Left renal pelvis (tissue), 4 donors: ENCODE measurements at places on chromosomes 11 and 22. TPM values are rescaled to one million over a fixed set of nuclear protein-coding genes. Genes with fewer than 3 reads are reported as not detected.

TRIM51 gene
- polyA plus RNA-seq: not detected

LRRC32 gene
- 52.7 TPM for polyA plus RNA-seq

SAA2 gene
- polyA plus RNA-seq: not detected

DENND5A gene
- 110 TPM for polyA plus RNA-seq

GAL3ST3 gene
- polyA plus RNA-seq: 4.9 TPM

PARVG gene
- 1.8 TPM for polyA plus RNA-seq

- no peak for DNase-seq
Measured at GRCh38 chr11:73121692-73122091, 20.4 kb downstream of the FCHSD2 start.

DNA sequence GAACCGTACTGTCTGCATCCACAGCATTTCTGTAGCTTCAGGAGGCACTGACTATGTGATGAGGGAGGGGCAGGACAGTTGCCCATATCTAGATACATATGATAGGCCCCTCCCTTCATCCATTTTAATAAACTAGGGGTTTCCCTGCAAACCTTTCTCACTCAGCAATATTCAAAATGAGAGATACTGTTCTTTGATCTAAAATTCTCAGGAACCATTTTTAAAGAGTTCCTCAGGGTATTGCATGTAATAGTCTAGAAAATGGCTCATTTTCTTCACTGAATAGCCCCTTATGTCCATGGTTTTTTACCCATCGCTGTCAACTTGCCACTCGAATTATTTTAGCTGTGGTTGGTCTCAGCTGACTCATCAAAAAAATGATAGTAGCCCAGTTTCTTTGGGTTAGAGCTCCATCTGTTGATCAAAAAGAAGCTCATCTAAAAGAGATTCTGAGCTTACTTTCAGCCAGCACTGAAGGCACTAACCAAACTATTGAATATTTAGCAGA is 37.0 kb upstream of the DNAJB7 start:
- DNase-seq: peak; percentile 29

DNA sequence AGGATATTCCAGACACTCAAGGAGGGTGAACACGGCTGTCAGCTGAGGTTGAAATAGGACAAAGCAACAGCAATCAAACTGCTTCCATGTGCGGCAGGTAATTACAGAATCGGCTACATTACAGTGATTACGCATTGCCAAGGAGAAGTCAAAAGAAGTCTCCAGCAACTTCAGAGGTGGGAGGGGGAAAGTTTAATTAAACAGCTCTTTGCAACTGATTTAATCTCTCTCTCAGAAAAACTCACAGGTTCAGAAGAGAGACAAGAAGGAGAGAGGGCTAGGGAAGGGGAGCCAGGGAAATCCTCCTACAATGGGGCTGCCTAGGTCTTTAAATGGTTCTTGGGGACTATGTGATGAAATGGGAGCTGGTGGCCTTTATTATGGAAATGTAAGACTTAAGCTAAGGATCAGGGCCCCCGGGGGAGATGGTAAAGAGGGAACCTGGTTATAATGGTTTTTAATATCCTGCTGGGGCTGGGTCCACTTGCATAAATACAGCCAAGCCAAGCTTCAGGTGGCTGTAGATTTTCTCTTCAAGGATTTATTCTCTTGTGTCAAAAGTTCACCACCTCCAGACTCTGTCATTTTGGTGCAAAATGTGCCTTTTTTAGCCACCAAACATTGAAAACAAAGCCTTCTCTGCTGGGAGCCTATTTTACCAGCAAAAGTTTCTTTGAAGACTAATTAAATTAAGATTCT is 354.7 kb upstream of the NARS2 start:
- no peak for DNase-seq

DNA sequence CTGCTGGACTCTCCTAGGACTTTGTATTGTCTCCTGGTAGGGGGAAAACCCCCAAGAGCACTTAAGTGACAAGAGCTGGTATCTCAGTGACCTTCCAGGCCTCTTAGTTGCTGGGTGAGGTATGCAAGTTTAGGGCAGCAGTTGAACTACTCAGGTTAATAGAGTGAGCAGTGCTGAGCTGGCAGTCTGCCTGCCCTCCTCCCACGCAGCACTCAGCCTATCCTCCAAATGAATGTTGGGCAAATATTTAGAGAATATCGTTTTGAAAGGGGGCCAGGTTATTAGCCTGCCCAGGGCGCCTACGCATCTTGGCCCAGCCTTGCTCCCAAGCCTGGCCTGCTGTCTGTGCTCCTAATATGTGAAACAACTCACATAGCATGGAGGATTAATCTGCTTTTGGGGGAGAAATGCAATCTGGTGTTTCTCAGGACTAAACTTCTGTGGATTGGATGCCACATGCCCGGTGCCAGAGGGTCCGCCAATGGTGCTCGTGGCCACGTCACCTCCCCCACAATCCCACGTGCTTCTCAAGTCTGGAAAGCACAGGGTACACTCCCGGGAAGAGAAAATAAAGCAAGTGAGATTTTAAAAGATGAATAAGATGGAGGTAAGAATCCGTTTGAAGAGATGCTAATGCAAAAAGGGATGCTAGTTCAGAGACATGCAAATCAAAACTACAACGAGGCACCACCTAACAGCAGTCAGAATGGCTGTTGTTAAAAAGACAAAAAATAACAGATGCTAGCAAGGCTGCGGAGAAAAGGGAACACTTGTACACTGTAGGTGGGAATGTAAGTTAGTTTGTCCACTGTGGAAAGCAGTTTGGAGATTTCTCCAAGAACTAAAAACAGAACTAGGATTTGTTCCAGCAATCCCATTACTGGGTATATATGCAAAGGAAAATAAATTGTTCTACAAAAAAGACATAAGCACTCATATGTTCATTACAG is 67.7 kb downstream of the SPON1 start:
- no peak for DNase-seq

- no peak for DNase-seq
Measured at GRCh38 chr22:50361222-50361621, 18.1 kb downstream of the PPP6R2 start.

DNA sequence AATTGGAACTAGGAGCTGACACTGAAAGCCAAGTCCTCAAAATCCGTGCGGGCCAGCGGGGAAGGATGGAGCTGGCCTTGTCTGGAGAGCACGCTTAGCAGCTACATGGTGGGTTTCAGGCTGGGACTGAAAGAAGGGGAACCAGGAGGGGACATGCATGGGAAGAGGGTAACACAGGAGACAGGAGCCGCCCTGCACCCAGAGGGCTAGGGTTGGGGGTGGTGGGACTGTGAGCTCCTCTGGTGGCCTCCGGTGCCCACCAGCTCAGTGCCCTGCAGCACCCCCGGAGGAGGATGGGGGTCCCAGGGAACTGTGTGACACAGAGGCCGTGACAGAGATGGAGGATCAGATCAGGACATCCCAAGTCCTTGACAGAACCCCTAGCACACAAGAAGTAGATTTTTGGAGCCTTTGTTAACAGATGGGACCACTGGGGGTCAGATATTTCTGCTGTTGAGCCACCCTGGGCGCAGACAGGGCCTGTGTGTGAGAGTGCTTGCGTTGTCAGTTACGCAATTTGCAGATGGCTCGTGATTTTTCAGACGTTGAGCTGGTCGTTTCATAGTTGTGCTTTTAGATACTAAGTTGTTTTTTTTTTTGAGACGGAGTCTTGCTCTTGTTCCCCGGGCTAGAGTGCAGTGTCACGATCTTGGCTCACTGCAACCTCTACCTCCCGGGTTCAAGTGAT is 21.3 kb upstream of the GRAMD4 start:
- DNase-seq: no peak

DNA sequence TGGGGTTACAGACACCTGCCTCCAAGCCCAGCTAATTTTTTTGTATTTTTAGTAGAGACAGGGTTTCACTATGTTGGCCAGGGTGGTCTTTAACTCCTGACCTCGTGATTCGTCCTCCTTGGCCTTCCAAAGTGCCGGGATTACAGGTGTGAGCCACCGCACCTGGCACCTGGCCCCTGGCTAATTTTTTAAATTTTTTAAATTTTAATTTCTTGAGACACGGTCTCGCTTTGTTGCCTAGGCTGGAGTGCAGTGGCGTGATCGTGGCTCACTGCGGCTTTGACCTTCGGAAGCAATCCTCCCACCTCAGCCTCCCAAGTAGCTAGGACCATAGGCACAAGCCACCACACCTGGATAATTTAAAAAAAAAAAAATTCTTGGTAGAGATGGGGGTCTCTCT is 14.6 kb downstream of the PPP6R2 start:
- DNase-seq: no peak

- DNase-seq: no peak
Measured at GRCh38 chr11:132312701-132313111, 942.3 kb downstream of the NTM start.

DNA sequence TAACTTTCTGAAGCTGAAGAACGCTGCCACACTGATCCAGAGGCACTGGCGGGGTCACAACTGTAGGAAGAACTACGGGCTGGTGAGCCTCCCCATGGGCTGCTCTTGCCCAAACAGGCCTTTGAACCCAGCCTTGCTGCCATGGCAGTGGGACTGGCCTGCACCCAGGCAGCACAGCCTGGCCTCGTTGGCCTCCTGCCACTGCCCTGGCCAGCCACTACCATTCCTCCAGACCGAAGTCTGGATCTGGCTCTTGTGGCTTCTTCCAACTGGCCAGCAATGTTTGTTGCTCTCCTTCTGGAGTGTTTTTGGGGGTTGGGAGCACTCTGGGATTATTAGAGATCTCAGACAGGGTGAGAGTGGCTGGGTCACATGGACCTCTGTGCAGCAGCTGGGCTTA is 51.0 kb downstream of the MYO7A start:
- DNase-seq: no peak

DNA sequence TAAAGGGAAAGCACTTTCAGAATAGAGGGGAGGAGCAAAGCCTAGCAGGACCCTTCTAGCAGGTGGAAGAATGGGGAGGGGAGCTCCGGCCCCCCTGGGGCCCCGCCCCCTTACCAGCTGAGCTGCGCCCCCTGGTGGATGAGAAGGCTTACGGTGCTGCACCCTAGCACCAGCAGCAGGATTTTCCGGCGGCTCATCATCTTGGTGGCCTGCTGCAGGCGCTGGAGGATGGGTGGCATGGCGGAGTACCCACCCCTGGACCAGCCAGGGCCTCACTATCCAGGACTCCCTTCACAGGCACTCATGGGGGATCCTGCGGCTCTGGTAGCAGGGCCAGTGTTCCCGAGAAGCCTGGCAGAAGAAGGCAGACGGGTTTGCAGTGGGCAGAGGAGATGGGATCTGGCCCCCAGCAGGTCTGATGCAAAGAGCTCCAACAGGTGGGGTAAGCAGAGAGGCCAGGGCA is 3.8 kb downstream of the GAL3ST3 start:
- no peak for DNase-seq
